ENCODE measurements at places on chromosomes 2 and 18. TPM values are rescaled to one million over a fixed set of nuclear protein-coding genes. Genes with fewer than 3 reads are reported as not detected.
A peak's percentile ranks its signal among the peaks of the same experiment; 100 is the strongest.

DNA sequence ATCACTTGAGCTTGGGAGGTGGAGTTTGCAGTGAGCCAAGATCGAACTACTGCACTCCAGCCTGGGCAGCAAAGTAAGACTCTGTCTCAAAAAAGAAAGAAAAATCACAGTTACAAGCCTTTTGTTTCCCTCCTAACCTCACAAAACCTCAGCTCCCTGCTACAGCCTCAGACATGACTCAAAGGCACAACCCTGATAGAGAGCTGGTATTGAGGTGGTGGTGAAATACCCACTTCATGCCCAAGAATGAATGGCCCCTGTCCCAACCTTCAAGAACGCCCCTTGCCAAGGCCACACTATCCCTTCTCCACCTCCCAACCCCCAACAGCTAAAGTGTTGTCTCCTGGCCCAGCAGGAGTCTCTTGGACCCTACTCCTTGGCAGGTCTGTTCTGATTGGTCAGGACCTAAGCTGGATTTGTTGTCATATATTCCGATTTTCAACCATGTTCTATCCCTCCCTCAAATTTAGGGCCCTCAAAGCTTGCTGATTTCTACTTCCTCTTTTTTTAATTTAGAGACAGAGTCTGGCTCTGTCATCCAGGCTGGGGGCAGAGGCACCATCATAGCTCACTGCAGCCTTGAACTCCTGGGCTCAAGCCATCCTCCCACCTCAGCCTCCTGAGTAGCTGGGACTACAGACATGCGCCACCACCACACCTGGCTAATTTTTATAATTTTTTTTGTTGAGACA lies 61.9 kb upstream of the BZW1 start:
- H3K27me3 ChIP-seq, result no peaks in the 10 kb centered on the region
- no peaks in the 10 kb centered on the region for H3K36me3 ChIP-seq
- no peak overlapping the region for H3K4me3 ChIP-seq
- DNase-seq, result no peak
- H3K27ac ChIP-seq, result no peak overlapping the region

Gene C2orf80
- not detected for total RNA-seq

Gene TAF4B
- total RNA-seq, result 5.1 TPM

DNA sequence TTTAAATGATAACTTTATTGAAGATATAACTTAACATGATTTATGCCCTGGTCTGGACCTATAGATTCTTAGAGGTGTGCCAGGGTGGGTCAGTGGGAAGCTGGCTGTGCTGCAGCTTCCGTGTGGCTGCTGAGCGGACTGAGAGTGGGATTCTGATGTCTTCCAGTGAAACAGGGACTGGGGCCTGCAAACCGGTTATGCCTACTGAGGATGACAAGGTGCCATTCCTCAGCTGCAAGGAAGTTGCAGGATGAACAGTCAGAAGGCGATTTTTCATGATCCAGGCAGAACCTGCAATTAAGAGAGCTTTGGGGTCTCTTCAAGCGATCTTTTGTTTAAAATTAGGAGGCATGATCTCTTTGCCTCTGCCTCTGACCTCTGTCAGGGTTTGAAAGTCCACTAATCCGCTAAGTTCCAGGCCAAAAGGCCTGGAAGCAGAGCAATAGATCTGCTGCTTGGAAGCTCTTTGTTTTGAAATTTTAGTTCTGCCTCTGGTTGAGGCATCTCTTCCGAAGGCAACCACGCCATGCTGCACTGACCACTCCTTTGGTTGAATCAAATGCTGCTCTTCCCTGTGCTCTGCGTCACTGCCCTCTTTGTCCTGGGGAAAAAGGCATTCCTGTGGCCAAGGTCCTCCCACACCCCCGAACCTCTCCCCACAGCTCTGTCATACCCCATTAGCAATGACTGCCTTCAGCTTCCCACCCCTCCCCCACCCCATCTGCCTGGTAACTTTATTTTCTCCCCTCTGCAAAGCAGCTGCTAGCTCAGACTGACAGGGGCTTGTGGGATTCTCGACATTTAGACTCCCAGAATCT lies 2.0 kb downstream of the TMEM169 start:
- H3K27ac ChIP-seq, result peak overlapping the region; percentile 17
- no peaks in the 10 kb centered on the region for H3K27me3 ChIP-seq
- DNase-seq, result peak; percentile 87
- H3K4me1 ChIP-seq, result peaks cover 13% of the 10 kb centered on the region

GRCh38 chr18:9994701-9995235 lies 81.0 kb downstream of the VAPA start:
- H3K27ac ChIP-seq, result no peak overlapping the region
- no peak overlapping the region for H3K4me3 ChIP-seq
- H3K4me1 ChIP-seq, result no peaks in the 10 kb centered on the region
- DNase-seq, result no peak

- H3K36me3 ChIP-seq, result no peaks in the 10 kb centered on the region
- no peaks in the 10 kb centered on the region for H3K27me3 ChIP-seq
- DNase-seq, result no peak
- no peak overlapping the region for H3K4me3 ChIP-seq
Observed at GRCh38 chr2:234468503-234468902, 28.4 kb downstream of the ARL4C start.

DNA sequence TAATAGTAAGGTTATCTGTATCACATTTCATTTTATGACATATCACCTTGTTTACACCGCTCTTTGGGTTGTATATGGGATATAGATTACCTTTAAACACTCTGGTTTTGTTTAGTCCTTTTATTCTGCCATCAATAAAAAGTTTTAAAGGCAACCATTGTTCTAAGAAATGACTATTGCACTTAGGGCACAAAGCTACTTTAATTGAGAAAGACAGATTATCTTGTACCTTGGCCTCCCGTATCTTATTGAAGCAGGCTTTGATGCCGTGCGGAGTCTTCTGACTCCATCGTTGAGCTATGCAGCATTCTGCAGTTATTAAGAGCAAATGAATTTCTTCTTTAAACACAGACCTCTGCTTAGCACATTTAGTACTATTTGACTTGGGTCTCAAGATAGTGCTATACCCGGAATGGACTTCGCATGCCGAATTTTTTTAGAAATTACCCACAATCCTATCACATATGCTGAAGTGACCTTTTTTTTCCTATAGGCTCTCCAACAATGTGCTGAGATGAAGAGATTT lies 16.7 kb downstream of the PKDCC start:
- peak overlapping the region; percentile 72 for H3K27ac ChIP-seq
- no peaks in the 10 kb centered on the region for H3K36me3 ChIP-seq
- peaks cover 24% of the 10 kb centered on the region for H3K27me3 ChIP-seq
- H3K4me1 ChIP-seq, result peaks cover 20% of the 10 kb centered on the region

DNA sequence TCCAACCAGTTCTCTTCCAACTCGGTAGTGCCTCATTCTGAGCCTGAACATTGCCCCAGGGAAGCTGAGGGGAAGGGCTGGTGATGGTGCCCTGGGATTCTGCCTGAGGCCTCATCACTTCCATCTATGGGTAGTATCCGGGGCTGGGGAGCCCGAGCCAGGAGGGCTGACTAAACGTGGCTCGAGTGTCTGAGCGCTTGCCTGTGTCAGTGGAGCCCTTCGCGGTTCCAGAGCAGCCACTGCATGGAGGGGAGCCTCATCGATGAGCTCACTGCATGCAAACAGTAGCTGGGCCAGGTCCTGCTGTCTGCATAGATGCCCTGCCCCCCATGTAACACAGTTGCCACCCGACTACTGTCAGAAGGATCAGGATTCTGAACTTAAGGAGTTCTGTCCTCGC lies 129.3 kb downstream of the GLI2 start:
- peaks cover 62% of the 10 kb centered on the region for H3K4me1 ChIP-seq
- no peaks in the 10 kb centered on the region for H3K36me3 ChIP-seq
- H3K27me3 ChIP-seq, result no peaks in the 10 kb centered on the region
- peak overlapping the region; percentile 54 for H3K27ac ChIP-seq
- DNase-seq, result peak; percentile 96

Gene CD226
- total RNA-seq, result 0.36 TPM

GRCh38 chr2:18232731-18233438 lies 327.6 kb downstream of the RDH14 start:
- H3K27me3 ChIP-seq, result no peaks in the 10 kb centered on the region
- no peaks in the 10 kb centered on the region for H3K36me3 ChIP-seq
- no peaks in the 10 kb centered on the region for H3K4me1 ChIP-seq
- no peak overlapping the region for H3K4me3 ChIP-seq
- H3K27ac ChIP-seq, result no peak overlapping the region
- DNase-seq, result peak; percentile 38

- H3K36me3 ChIP-seq, result no peaks in the 10 kb centered on the region
- H3K27me3 ChIP-seq, result no peaks in the 10 kb centered on the region
- no peak for DNase-seq
- no peak overlapping the region for H3K27ac ChIP-seq
- no peaks in the 10 kb centered on the region for H3K4me1 ChIP-seq
- H3K4me3 ChIP-seq, result no peak overlapping the region
Observed at GRCh38 chr2:142991295-142991694, 113.8 kb downstream of the KYNU start.

- H3K4me3 ChIP-seq, result peak overlapping the region; percentile 34
- peaks cover 50% of the 10 kb centered on the region for H3K4me1 ChIP-seq
- peak; percentile 94 for DNase-seq
Observed at GRCh38 chr18:77101410-77102258, 30.9 kb downstream of the MBP start.

GRCh38 chr18:49359732-49360444 lies 100.6 kb downstream of the DYM start:
- no peaks in the 10 kb centered on the region for H3K36me3 ChIP-seq
- DNase-seq, result peak; percentile 57
- H3K27me3 ChIP-seq, result no peaks in the 10 kb centered on the region
- H3K4me1 ChIP-seq, result peaks cover 6% of the 10 kb centered on the region
- H3K27ac ChIP-seq, result peak overlapping the region; percentile 59

GRCh38 chr18:29652797-29653196 lies 1389.7 kb downstream of the DSC3 start:
- H3K4me3 ChIP-seq, result no peak overlapping the region
- no peak for DNase-seq
- H3K27me3 ChIP-seq, result no peaks in the 10 kb centered on the region
- H3K36me3 ChIP-seq, result no peaks in the 10 kb centered on the region
- no peaks in the 10 kb centered on the region for H3K4me1 ChIP-seq

- H3K36me3 ChIP-seq, result no peaks in the 10 kb centered on the region
- H3K27me3 ChIP-seq, result no peaks in the 10 kb centered on the region
- no peak for DNase-seq
Observed at GRCh38 chr18:77320971-77321559, 71.4 kb downstream of the GALR1 start.

DNA sequence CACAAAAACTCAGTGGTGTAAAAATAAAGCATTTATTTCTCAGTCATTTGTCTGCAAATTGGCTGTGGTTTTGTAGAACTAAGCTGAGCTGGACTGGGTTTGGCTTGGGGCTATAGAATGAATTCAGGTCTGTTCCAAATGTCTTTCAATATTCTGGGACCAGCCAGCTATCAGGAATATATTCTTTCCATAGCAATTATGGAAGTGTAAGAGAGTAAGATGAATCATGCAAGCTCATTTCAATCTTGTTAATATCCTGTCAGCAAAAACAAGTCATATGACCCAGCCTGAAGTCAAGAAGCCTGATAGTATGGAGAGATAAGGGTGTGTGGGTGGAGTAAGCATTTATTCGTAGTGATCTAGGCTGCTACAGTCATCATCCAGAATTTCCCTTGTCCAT lies 481.0 kb upstream of the CDH2 start:
- peak; percentile 67 for DNase-seq
- no peak overlapping the region for H3K27ac ChIP-seq
- no peak overlapping the region for H3K4me3 ChIP-seq
- H3K36me3 ChIP-seq, result no peaks in the 10 kb centered on the region

GRCh38 chr18:43161528-43161927 lies 46.0 kb upstream of the RIT2 start:
- H3K4me1 ChIP-seq, result peaks cover 38% of the 10 kb centered on the region
- H3K27ac ChIP-seq, result peak overlapping the region; percentile 2
- H3K4me3 ChIP-seq, result no peak overlapping the region
- no peaks in the 10 kb centered on the region for H3K36me3 ChIP-seq

- no peaks in the 10 kb centered on the region for H3K36me3 ChIP-seq
- H3K27ac ChIP-seq, result no peak overlapping the region
- DNase-seq, result no peak
- no peaks in the 10 kb centered on the region for H3K4me1 ChIP-seq
- H3K4me3 ChIP-seq, result no peak overlapping the region
Observed at GRCh38 chr2:41087946-41088345, 636.1 kb upstream of the SLC8A1 start.

DNA sequence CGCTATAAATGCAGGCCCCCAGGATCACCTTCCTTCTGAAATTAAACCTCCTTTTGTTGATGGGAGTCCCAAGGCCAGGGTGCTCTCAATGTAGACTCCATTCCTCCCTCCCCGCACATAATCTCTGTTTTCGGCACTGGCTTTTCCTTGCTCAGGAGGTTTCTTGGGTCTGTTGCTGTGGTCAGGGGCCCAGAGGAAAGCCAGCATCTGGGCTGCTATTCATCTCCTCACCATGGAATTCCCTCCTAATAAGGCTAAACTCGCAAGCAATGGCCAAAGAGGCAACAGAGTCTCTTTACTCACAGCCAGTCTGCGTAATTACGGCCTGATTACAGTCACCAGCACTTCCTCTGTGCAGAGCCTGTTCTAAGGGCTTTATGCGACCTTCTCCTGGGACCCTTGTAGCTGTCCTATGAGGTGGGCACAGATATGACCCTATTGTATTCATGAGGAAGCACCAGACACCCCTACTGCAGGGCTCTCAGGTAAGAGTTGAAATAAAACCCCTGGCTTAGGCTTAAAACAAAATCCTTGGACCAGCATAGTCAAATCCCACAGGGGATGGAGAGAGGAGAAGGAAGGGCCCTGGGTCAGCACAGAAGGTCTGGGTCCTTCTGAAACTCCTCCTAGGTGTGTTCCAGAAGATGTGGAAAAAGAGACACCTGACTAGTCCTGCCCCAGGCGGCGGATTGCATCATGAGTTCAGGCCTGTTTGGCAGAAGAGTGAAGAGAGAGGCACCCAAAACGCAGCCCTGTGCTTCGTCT lies 105.0 kb upstream of the SH3BP4 start:
- H3K27ac ChIP-seq, result no peak overlapping the region
- H3K36me3 ChIP-seq, result no peaks in the 10 kb centered on the region
- H3K27me3 ChIP-seq, result peaks cover 5% of the 10 kb centered on the region
- no peak overlapping the region for H3K4me3 ChIP-seq
- DNase-seq, result no peak

Gene ADAM23
- 0.29 TPM for total RNA-seq

- DNase-seq, result no peak
- H3K27me3 ChIP-seq, result no peaks in the 10 kb centered on the region
- peaks cover 11% of the 10 kb centered on the region for H3K36me3 ChIP-seq
- H3K4me1 ChIP-seq, result peaks cover 17% of the 10 kb centered on the region
- H3K27ac ChIP-seq, result no peak overlapping the region
Observed at GRCh38 chr18:12372406-12372805, 4.6 kb downstream of the AFG3L2 start.

Gene UGT1A9
- not detected for total RNA-seq

Gene VAMP5
- total RNA-seq, result 21.8 TPM

Gene CDK15
- 5.3 TPM for total RNA-seq

All from osteoblast (primary cell).